ENCODE measurements at places on chromosomes 5 and 9. TPM values are rescaled to one million over a fixed set of nuclear protein-coding genes. Genes with fewer than 3 reads are reported as not detected.

- H3K4me3 ChIP-seq, result no peak overlapping the region
- H3K27me3 ChIP-seq, result no peaks in the 10 kb centered on the region
- no peaks in the 10 kb centered on the region for H3K36me3 ChIP-seq
- H3K4me1 ChIP-seq, result no peaks in the 10 kb centered on the region
- DNase-seq, result no peak
These were observed 9.9 kb upstream of the PPP2R2B start for GRCh38 chr5:146888351-146888978.

Gene GNPDA1
- polyA plus RNA-seq, result 27.4 TPM

DNA sequence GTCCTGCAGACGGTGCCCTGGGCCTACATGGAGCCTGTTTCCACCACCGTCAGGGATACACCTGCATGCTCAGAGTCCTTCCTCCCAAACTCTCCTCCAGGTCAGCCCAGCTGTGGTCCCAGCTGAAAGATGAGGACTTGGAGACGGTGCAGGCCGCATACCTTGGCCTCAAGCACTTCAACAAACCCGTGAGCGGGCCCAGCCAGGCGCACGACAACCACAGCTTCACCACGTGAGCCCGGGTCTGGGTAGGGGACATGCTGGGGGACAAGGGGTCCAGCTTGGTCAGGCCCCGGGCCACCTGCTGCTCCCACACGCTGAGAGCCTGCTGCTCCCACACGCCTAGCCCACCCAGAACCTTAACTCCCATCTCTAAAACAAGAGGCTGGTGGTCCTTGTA is 16.6 kb upstream of the CARD19 start:
- no peaks in the 10 kb centered on the region for H3K4me1 ChIP-seq
- H3K27ac ChIP-seq, result no peak overlapping the region
- no peaks in the 10 kb centered on the region for H3K36me3 ChIP-seq
- H3K27me3 ChIP-seq, result no peaks in the 10 kb centered on the region

Gene TNIP1
- 46.2 TPM for polyA plus RNA-seq

- no peak for DNase-seq
- no peak overlapping the region for H3K27ac ChIP-seq
- no peaks in the 10 kb centered on the region for H3K27me3 ChIP-seq
- H3K36me3 ChIP-seq, result no peaks in the 10 kb centered on the region
- H3K4me1 ChIP-seq, result no peaks in the 10 kb centered on the region
These were observed 39.7 kb upstream of the COL15A1 start for GRCh38 chr9:98903961-98904411.

GRCh38 chr9:95801797-95802196 is 73.7 kb upstream of the ERCC6L2 start:
- H3K4me1 ChIP-seq, result no peaks in the 10 kb centered on the region
- H3K27me3 ChIP-seq, result no peaks in the 10 kb centered on the region
- H3K4me3 ChIP-seq, result no peak overlapping the region
- no peak overlapping the region for H3K27ac ChIP-seq
- no peak for DNase-seq
- no peaks in the 10 kb centered on the region for H3K36me3 ChIP-seq

DNA sequence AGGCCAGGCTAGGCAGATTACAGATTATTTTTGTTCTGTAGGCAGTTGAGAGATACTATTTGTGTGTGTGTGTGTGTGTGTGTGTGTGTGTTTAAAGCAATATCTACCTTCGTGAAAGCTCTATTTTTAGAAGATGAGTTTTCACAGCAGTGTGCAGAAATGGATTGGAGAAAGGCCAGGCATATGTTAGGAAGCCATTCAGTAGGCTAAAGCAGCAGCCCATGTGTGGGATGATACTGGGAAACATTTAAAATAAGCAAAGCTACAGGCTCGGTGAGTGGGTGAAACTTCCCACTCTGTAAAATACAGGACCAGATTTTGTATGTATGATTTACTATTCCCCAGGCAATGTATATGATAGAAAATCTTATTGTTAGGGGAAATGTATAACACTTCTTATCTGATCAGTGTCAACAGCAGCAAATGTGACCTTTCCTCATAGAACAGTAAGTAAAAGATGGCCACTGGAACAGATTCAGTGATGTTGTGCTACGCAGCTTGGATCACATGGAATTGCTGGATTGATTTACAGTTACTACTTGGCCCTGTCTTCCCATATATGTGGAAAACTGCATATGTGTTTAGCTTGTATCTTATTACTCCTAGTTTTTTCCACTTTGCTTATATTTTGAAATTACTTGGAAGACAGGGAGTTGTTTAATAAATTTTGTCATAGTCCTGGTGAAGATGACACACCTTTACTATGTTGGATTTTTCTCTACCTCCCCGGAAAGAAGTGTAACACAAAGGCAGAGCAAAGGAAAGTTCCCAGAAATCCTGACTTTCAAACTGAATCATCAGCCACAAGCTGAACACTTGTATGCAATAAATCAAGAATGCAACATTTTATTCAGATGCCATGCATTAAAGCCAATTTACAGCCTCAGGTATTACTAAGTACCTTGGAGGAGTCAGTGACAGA is 1077.7 kb upstream of the SEMA6A start:
- H3K27ac ChIP-seq, result no peak overlapping the region
- H3K4me3 ChIP-seq, result no peak overlapping the region
- DNase-seq, result peak; percentile 6
- no peaks in the 10 kb centered on the region for H3K36me3 ChIP-seq
- H3K4me1 ChIP-seq, result no peaks in the 10 kb centered on the region

GRCh38 chr5:176899946-176900779 is 1.0 kb upstream of the HK3 start:
- H3K27ac ChIP-seq, result no peak overlapping the region
- peak; percentile 30 for DNase-seq
- H3K27me3 ChIP-seq, result no peaks in the 10 kb centered on the region
- H3K4me1 ChIP-seq, result peaks cover 10% of the 10 kb centered on the region
- H3K4me3 ChIP-seq, result no peak overlapping the region

Gene PCDHA1
- polyA plus RNA-seq, result 0.21 TPM

DNA sequence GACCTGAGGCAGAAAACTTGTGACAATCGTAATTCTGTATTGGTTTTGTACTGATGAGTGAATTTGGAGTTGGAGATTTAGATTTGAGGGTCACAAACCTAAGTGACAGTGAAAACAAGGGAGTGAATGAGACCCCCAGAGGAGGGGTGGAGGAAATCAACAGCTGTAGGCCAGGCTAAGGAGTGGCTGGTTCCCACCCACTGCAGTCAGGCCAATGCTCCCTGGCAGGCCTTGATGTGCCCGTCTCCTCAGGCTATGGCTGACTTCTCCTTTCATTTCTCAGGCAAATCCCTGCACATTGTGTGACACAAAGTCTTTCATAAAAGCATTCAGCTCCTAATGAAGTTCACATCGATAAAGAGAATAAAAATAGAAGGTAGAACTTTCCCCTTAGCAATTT is 557.6 kb downstream of the CETN3 start:
- H3K4me1 ChIP-seq, result 0 out of 2 replicates have a peak, but pooled peaks cover 5% of the 10 kb centered on the region
- H3K4me3 ChIP-seq, result no peak overlapping the region
- DNase-seq, result no peak

DNA sequence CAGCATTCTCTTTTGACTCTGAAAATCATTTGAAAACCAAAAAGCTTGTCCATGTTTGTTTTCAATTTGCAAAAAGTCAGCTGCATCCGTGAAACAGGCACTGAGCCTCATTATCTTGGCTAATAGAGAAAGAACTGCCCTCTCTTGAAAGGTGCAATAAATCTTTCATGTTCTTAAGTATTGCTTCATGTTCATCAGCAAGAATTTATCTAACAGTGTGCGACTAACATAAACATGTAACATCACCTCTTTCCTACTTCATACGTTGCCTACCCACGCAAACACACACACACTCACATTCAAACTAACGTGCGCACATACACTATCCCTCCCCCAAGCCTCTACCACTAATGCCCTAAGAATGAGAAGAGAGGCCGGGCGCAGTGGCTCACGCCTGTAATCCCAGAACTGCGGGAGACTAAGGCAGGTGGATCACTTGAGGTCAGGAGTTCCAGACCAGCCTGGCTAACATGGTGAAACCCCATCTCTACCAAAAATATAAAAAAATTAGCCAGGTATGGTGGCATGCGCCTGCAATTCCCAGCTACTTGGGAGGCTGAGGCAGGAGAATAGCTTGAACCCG is 629.7 kb upstream of the ZNF608 start:
- no peak overlapping the region for H3K4me3 ChIP-seq
- peak overlapping the region; percentile 85 for H3K27ac ChIP-seq
- no peak for DNase-seq
- H3K36me3 ChIP-seq, result no peaks in the 10 kb centered on the region
- H3K27me3 ChIP-seq, result no peaks in the 10 kb centered on the region
- peaks cover 41% of the 10 kb centered on the region for H3K4me1 ChIP-seq

DNA sequence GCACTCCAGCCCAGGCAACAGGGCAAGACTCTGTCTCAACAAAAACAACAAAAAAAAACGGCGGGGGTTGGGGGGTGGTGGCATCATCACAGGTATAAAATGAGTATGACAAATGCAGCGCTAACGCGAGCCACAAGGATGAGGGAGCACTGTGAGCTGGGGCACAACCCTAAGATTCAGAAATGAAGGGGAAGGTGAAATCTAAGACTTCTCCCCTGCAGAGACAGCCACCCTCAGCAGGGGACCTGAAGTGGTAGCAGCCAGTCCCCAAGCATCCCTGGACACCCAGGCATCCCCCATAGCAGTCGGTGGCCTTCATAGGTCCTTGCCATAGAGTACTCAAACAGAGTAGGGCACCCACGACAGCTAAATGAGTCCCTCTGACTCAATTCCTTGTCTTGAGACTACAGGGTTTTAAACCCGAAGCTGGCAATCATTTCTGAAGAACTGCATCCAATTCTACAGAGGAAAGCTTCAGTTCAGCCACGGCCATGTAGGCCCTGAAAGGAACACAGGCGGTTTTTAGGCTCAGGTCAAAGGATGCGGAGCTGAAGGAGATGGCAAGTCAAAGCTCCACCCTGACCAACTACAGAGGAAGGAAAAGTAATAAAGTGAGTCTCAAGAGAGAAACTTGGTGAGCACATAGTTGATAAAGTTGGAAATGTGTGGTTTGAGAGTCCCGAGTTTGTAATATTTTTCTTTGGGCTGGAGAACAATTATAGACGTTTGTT is 50.3 kb downstream of the MYO10 start:
- no peak for DNase-seq
- H3K4me1 ChIP-seq, result no peaks in the 10 kb centered on the region
- no peaks in the 10 kb centered on the region for H3K27me3 ChIP-seq
- no peaks in the 10 kb centered on the region for H3K36me3 ChIP-seq

GRCh38 chr5:111984044-111984443 is 227.1 kb upstream of the NREP start:
- H3K36me3 ChIP-seq, result no peaks in the 10 kb centered on the region
- H3K4me1 ChIP-seq, result peaks cover 5% of the 10 kb centered on the region
- H3K4me3 ChIP-seq, result no peak overlapping the region
- peak; percentile 21 for DNase-seq
- H3K27ac ChIP-seq, result peak overlapping the region; percentile 96
- no peaks in the 10 kb centered on the region for H3K27me3 ChIP-seq

DNA sequence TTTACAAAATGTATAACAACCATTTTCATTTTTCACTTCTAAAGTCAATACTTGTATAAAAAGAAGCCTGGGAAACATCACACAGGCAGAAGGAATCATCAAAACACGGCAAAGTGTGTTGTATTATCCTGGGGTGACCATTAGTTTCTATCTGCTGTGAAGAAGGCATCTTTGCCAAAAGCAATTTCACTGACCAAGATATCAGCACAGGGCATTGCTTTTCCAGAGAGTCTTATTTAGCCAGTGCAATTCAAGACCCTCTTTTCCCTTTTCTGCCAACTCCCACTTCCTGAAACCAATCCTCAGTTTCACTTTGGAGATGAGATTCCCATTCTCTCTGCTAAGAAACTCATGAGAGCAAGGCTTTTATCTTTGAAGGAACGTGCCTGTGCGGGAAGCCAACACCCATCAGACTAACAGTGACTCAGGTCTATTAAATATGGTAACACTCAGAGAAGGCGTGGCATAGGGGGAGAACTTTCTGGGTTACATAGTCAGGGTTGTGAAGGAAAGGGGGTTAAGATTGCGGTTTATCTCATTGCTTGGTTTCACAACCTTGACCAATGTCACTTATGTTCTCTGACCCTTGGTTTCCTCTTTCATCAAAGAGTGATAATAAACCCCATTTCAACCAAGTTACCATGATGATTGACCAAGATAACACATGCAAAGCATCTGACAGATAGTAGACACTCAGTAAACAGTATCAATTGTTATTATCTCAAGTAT is 666.9 kb upstream of the KLF4 start:
- H3K27me3 ChIP-seq, result peaks cover 6% of the 10 kb centered on the region
- no peak for DNase-seq
- no peak overlapping the region for H3K27ac ChIP-seq
- no peaks in the 10 kb centered on the region for H3K4me1 ChIP-seq

Gene GAS1
- polyA plus RNA-seq, result 38.9 TPM

DNA sequence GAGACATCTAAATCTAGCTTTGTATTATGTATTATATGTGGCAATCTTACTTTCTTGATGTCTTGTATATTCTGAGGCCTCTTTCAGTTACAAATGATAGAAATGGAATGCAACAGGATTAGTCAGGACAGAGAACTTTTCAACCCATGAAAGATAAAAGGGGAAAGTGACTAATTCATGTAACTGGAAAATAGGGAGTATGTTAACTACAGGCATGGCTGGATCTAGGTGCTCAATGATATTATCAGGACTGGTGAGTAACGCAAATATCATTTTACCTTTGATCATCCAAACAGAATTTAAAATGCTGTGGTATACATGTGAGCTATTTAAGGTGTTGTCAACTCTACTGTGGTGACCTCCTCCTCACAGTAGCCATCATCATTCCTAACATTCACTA is 215.7 kb upstream of the GLRA1 start:
- no peak overlapping the region for H3K27ac ChIP-seq
- DNase-seq, result no peak
- no peak overlapping the region for H3K4me3 ChIP-seq

- no peaks in the 10 kb centered on the region for H3K4me1 ChIP-seq
- no peak for DNase-seq
- no peaks in the 10 kb centered on the region for H3K27me3 ChIP-seq
- H3K4me3 ChIP-seq, result no peak overlapping the region
- no peak overlapping the region for H3K27ac ChIP-seq
- no peaks in the 10 kb centered on the region for H3K36me3 ChIP-seq
These were observed 286.4 kb downstream of the RASEF start for GRCh38 chr9:82776508-82776907.

Gene PRSS3
- polyA plus RNA-seq, result 4.7 TPM

- H3K27ac ChIP-seq, result no peak overlapping the region
- peaks cover 20% of the 10 kb centered on the region for H3K36me3 ChIP-seq
- H3K27me3 ChIP-seq, result no peaks in the 10 kb centered on the region
- no peak for DNase-seq
These were observed 217.6 kb downstream of the NPR3 start for GRCh38 chr5:32928761-32929160.

GRCh38 chr5:52774005-52774410 is 13.7 kb upstream of the ITGA1 start:
- no peaks in the 10 kb centered on the region for H3K4me1 ChIP-seq
- no peak for DNase-seq
- no peak overlapping the region for H3K4me3 ChIP-seq

DNA sequence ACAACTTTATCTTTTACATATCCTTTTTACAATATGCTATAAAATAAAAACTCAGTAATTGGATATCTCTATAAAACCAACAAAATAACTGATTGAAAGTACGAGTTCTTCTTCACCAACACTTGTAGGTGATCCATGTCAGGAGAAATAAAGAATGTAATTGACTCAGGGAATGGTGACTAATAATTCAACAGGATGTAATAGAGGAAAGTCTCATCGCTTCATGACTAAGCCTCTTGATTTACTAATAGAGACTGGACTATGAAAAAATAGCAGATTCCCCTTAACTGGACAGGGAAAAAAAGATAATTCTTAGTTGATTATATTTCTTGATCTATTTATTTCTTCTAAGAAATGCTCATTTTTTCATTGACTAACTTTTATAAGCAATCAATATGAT is 507.7 kb upstream of the PTGER4 start:
- H3K27ac ChIP-seq, result no peak overlapping the region
- no peaks in the 10 kb centered on the region for H3K36me3 ChIP-seq
- no peak overlapping the region for H3K4me3 ChIP-seq
- DNase-seq, result no peak
